ENCODE measurements at places on chromosomes 16 and 17.

- DNase-seq, result no peak
These were observed 687.3 kb downstream of the CDH11 start for GRCh38 chr16:64434526-64435069.

- no peak for DNase-seq
These were observed 96.6 kb downstream of the WDR59 start for GRCh38 chr16:74888232-74888862.

DNA sequence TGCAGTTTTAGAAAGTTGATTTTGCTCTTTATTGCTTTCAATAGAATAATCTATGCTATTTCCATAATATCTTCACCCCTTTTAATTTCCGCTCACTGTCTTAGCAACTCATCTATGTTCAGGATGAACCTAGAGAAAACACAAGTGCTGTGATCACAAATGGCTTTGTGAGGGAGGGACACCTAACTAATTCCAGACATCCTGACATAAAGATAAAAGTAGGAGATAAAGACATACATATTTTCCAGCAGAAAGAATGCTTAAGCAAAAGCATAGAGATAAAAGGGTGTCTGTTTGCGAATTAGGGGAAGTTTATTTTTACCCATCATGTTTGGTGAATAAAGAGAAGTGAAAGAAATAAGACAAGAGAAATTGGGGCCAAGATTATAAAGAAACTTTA, 254.2 kb downstream of the KCNJ2 start:
- DNase-seq, result no peak

- peak; percentile 98 for DNase-seq
These were observed 7.9 kb upstream of the LLGL1 start for GRCh38 chr17:18217412-18218015.

DNA sequence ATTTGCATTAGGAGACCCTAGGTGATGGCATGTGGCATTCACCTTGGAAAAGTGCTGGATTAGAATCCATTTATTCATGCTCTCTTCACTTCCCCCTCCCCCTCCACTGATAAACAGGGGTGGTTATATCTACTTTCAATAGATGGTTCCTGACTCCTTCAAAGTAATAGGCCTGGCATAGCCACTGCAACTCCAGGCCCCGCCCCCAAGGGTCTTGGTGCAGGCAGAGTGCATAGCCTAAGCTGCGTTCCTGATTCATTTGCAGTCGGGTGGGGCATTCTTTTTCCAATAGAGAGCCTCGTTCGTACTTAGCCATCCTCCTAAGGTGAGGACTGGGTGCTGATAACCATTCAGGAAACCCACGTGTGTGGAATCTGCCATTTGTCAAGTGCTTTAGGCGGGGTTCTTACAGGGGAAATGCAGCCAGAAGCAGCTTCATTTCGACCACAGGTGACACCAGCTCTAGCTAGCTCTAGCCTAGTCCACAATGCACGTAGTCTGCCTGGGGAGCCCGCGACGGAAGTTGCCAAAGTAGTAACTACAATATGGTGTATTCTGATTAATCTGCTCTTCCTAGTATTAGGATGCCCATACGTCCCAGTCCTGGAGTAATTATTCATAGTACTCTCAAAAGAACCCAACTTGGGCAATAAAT, 11.1 kb downstream of the UBE2O start:
- DNase-seq, result peak; percentile 85

GRCh38 chr17:14442798-14443528, 142.1 kb downstream of the HS3ST3B1 start:
- no peak for DNase-seq

GRCh38 chr17:48153691-48154358, 46.3 kb downstream of the SNX11 start:
- DNase-seq, result peak; percentile 85
